CD4-positive, alpha-beta T cell treated with Interleukin-15 for 1 hour (primary cell): ENCODE measurements at places on chromosomes 3 and 15.
A peak's percentile ranks its signal among the peaks of the same experiment; 100 is the strongest.

DNA sequence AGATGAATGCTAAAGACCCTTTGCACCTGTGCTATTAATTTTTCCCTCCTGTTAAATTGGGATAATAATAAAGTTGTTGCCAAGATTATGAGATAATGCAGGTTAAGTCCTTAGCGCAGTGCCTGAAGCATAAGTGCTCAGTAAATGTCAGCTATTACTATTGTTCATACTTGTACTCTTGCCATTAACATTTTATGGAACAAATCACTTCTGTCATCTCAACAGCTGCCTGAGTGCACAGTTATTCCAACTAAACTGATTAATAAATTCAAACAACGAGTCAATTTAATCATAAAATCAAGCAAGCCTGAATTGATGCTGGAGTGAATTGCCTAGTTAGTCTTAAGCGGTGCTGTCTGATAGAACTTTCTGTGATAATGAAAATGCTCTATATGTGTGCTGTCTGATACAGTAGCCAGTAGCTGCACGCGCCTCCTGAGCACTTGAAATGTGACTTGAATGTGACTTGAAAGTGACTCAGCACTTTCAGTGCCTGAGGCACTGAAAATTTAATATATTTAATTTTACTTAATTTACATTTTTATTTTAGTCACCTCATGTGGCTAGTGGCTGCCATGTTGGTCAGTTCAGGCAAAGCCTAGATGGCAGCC lies 198.7 kb upstream of the PFN2 start:
- no peak for DNase-seq

- no peak for DNase-seq
These were observed 58.4 kb downstream of the ALCAM start for GRCh38 chr3:105425153-105425502.

GRCh38 chr3:38583688-38584087 lies 65.8 kb downstream of the SCN5A start:
- no peak for DNase-seq

DNA sequence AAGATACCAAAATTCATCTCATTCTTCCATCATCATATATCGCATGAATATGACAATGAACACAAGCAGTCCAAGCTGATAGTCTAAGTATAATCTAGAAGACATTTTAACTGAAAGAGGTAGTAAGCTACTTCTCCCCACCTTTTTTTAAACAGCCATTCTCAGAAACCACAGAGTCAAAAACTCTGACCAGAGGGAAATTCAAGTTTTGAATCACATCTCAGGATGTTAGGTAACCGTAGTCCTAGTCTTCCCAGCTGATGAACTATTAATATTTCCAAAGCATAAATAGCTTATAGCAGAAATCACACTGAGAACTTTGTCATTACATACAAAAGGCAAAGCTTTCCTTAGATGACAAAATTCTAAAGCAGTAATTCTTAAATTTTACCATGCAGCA lies 25.8 kb downstream of the NPTN start:
- DNase-seq, result no peak

GRCh38 chr3:23740517-23740965 lies 65.2 kb upstream of the UBE2E1 start:
- DNase-seq, result no peak

- DNase-seq, result no peak
These were observed 66.7 kb downstream of the ITGA11 start for GRCh38 chr15:68365140-68365745.

DNA sequence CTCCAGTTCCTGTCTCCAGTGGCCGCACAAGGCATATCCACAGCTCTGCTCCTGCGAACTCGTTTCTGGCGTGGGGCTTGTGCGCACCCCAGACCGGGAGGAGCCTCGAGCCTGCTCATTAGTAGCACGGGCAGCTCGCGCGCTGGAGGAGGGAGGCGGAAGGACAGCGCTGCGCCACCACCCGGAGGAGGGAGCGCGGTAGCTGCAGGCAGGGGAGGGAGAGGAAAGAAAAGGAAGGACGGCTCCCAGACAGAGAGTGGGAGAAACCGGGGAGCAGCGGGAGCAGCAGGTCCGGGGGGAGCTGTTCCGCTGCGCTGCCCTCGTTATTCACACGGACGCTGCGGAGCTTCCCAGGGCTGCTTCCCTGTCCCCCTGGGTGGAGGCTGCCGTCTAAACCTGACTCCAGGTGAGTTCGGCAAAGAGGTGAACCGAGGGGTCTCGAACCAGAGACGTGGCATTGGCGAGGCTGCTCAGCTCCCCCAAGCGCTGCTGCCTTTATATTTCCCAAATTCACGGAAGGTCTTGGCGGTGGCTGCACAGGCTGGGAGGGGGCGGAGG lies 121.3 kb upstream of the ZNF717 start:
- no peak for DNase-seq

DNA sequence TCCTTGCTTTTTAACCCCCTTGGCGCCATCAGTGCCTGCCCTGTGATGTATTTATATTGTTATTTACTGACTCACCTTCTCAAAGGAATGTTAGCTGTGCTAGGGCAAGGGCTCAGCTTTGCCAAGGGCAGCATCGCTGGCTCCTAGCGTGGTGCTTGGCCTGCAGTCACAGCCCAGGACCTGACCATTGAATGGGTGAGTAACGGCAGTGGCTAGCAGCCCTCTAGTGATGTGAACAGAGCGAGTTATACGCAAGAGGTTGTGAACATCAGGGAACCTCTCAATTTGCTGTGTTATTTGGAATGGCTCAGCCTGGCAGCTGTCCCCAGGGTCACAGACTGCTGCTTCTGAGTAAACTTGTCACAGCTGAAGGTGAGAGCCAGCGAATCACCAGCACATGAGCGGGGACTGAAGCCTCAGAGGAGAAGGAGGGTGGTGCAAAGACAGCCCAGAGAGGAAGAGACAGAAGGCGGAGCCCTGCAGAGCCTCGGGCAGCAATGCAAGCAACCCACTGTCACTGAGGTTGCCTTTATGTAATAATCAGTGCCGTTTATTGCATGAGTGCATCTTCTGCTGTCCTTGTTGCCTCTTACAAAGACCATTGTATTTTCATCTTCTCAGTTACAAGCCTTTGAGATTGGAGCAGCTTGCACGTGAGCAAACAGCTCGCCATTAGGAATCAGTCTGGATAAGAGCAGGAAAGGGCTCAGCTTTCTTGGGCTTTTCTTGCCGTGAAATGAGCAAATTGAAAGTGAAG lies 158.3 kb downstream of the SLCO3A1 start:
- DNase-seq, result no peak

DNA sequence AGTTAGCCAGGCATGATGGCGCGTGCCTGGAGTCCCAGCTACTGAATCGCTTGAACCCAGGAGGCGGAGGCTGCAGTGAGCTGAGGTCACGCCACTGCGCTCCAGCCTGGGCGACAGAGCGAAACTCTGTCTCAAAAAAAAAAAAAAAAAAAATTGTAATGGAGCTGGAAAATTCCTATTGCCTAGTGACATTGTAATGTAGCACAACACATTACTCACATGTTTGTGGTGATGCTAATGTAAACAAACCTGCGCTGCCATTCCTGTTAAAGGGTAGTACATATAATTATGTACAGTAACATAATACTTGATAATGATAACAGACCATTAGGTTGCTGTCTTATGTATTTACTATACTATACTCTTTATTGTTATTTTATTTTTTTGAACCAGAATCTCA lies 39.1 kb downstream of the KNL1 start:
- DNase-seq, result no peak

GRCh38 chr15:63156755-63157117 lies 541 bp downstream of the RPS27L start:
- DNase-seq, result peak; percentile 27

GRCh38 chr3:53056442-53056841 lies 10.6 kb upstream of the SFMBT1 start:
- DNase-seq, result no peak

DNA sequence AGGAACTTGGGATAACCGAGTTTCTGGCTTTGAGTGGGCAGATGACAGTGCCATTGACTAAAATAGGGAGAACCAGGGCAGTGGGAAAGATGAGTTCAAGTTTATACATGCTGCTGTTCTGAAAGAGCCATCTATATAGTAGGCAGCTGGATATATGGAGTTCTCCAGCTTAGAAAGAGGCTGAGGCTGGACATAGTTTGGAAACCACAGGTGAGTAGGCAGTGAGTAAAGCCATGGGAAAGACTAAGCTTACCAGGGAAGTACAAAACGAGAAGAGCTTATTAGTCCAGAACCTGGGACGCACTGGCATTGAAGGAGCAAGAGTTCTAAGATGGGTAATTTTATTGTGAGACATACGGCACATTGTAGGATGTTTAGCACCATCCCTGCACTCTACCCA lies 54.2 kb downstream of the MSL2 start:
- DNase-seq, result no peak

DNA sequence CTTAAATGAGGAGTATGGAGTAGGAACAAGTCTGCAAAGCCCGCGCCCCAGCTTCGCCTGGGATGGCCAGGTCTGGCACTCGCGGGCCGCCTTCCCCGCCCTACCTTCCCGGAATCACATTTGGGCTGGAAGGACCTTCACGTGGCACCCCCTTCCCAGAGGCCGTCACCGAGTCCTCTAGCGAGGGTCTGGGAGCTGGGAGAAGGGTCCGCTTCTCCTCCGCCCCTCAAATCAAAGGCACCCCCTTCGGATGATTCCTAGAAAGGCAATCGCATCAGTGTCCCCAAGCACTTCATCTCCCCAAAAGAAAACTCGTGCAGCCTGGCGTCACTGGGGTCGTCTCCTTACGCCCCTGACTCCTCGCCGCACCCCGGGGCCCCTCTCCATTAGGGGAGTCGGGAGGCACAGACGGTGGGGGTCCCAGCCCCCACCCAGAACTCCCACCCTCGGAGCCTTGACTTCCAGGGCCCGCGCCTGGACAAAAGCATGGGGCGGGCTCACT lies 380 bp downstream of the MYLK start:
- no peak for DNase-seq

DNA sequence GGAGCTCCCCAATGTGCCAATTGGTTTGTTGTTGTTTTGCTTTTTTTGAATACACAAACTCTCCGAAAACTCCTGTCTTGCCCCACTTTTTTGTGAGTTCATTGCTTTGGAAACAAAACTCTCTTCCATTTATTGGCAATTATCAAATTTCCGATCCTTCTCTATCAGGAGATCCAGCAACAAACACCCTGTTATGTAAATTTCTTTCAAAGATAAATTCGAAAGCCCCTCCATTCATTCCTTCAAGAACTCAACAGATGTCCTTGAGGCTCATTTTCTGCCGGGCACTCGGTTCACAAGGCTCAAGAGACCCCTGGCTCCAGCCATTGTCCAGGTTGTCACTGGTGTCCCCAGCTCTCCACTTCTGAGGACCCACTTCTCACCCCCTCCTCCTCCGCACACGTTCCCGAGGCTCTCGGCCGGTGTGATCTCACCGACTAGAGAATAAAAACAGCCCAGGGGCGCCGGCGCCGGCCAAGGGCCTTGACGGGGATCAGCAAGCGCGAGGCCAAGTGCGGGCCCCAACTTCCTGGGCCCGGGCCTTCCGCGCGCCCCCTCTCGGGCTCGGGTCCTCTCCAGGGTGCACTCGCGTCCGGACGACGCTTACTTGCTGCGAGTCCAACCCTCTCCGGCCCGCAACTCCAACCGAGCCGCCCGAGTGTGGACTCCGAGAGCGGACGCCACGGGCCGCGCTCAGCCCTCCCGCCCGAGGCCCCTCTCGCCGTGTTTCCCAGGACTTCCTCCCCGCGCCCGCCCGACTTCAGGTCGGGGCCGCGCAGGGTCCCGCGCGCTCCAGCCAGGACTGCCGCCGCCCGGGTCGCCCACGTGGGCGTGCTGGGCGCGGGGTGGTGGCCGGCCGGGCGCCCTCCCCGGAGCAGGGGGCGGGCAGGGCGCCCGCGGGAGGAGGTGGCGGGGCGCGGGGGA lies 533 bp upstream of the SMAD3 start:
- peak; percentile 37 for DNase-seq

DNA sequence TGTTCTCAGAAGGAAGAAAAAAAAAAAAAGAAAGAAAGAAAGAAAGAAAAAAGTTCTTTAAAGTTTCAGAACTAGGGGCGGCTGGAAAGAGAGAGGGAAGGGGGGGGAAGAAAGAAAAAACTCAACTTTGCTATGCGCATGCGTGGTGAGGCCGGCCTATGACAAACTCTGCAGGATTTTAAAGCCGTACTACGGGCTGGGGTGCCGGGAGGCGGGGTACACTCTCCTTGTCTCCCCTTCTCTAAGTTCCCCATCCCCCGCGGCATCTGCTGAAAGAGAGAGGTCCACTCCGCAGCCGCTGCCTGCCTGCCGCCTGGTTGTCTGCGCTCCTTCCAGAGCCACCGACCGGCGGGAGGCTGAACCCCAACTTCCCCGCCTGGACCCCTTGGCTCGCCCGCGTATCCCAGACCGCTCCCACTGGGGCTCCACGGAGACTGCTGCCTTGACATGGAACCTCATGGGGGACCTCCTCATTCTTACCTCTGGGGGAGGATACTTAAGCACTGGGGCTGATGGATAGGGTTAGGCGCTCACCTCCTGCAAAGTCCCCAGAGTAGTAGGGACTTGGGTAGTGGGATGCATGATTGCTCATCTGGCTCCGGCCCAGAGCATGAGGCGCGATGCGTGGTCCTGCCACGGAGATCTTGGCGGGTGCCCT lies 1.4 kb upstream of the WNT5A start:
- DNase-seq, result no peak

DNA sequence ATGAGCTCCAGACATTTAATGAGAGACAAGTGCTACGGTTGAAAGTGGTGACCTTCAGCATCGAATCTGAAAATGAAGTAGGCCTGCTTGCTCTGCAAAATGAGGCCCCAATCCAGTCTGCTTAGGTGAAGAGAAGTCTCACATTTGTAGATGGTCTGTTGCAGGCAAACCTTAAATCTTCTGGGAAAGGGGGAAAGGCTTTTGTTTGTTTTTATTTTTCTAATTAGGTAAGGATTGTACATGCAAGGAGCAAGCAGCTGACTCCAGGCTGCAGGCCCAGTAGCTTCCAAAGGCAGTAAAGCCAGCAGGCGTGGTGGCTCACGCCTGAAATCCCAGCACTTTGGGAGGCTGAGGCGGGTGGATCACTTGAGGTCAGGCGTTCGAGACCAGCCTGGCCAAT lies 74.3 kb downstream of the HMG20A start:
- no peak for DNase-seq

GRCh38 chr3:57164217-57164656 lies 916 bp downstream of the IL17RD start:
- DNase-seq, result no peak

DNA sequence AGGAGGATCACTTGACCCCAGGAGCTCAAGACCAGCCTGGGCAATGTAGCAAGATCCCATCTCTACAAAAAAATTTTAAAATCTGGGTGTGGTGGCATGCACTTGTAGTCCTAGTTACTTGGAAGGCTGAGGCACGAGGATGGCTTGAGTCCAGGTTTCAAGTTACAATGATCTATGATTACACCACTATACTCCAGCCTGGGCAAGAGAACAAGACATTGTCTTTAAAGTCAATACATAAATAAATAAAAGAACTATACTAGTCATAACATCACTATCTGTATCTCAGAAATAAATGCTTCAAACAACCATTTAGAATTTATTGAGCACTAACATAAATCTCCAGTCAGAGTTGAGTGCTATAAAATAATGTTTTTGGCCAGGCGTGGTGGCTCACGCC lies 8.5 kb upstream of the PHLDB2 start:
- DNase-seq, result no peak
